ENCODE measurements at places on chromosomes 6 and 20.

GRCh38 chr20:25600632-25601031 is 15.3 kb upstream of the NINL start:
- DNase-seq: no peak

DNA sequence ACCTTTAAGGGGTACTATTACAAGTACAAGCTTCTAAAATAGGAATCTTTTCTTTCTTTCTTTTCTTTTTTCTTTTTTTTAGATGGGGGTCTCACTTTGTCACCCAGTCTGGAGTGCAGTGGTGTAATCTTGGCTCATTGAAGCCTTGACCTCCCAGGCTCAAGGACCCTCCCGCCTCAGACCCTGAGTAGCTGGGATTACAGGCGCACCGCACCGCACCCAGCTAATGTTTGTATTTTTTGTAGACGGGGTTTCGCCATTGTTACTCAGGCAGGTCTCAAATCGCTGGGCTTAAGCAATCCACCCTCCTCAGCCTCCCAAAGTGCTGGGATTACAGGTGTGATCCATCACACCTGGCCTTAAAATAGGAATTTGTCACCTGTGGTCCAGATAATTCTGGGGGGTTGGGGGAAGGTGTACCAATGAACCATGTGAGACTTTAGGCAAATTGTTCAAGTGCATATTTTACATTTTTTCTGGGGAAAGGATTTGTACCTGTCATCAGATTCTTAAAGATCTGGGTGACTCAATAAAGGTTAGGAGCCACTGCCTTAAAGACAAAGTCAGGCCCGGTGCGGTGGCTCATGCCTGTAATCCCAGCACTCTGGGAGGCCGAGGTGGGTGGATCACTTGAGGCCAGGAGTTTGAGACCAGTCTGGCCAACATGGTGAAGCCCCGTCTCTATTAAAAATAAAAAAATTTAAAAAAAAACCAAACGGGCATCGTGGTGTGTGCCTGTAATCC is 19.7 kb upstream of the SYNJ2 start:
- DNase-seq: no peak

GRCh38 chr6:158819213-158819976 is at the start of gene EZR:
Gene EZR (minus strand): TSS chr6:158819368. CDS start chr6:158818093, 1,275 bp downstream.
- DNase-seq: peak; percentile 71

- no peak for DNase-seq
Observed at GRCh38 chr6:20034408-20034769, 177.9 kb downstream of the MBOAT1 start.

GRCh38 chr20:50186151-50186885 is 4.3 kb upstream of the CEBPB start:
- peak; percentile 89 for DNase-seq

- no peak for DNase-seq
Observed at GRCh38 chr20:19813846-19814640, 56.0 kb downstream of the RIN2 start.
